ENCODE measurements at places on chromosomes 12 and 14. TPM values are rescaled to one million over a fixed set of nuclear protein-coding genes. Genes with fewer than 3 reads are reported as not detected.

DNA sequence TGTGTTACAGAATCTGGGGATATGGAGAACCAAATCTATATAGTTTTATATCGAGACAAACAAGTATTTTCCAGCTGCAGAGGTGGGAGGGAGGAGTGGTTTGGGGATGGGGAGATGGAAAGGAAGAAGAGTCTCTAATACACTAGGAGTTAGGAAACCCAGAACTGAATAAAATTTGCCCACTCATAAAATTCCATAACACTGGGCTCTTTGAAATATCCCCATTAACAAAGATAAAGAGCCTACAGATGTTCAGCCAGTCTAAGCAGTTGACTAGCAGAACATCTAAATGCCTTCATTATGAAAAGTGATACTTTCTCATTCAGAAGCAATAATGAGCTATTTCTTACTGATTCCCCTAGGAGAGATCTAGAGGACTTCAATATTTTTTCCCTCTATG lies 151.7 kb upstream of the GZMB start:
- no peak for DNase-seq

DNA sequence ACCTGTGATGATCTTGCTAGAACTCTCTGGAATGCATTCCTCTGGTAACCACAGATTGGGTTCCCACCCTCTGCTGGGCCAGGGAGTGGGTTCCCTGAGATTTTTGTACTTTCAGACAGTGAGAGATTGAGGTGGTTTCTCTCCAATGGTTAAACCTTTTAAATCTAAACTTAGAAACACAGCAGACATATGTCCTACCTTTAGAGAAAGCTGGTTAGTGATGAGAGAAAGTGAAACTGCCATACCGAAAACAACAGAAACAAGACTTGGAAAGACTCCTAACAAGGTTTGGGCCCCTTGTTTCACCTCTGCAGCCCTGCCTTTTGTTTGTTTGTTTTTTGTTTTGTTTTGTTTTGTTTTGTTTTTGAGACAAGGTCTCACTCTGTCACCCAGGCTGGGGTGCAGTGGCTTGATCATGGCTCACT lies 9.7 kb upstream of the SGPP1 start:
- no peak for DNase-seq

GRCh38 chr14:101721951-101722661 lies 39.4 kb upstream of the PPP2R5C start:
- peak; percentile 77 for DNase-seq

DNA sequence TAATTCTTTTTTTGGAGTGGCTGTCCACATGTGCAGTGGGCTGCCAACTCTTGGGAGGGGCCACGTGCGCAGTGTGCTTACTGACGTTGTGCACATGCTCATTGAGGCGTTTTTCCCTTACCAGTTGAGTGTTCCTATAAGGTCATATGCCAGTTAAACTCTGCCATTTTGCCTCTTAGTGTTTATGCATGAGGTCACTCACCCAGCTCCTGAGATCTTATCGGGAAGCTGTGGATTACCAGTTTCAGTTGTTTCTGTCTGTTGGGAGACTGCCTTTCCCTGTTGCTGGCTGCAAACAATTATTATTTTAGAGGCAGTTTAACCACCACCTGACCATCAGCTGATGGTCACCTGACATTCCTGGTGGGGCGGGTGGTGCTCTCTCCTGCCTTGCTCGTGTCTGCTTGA lies 16.1 kb upstream of the KIF21A start:
- no peak for DNase-seq

DNA sequence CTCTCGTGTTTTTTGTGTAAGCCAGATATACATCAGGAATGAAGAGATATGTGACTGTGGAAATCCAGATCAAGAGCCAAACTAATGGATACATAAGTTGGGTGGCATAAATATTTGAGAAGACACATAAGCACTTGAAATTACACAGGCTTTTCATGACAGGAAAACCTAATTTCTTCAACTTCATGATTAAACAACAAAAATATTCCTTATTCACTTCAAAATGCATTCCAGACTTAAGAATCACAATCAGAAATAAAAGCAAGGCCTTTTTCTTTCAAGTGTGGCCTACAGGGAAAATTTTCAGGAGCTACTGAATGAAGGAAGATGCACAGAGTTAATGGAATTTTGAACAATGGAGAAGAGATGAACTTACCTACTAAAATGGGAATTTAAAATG lies 515.6 kb downstream of the FOXG1 start:
- DNase-seq, result no peak

DNA sequence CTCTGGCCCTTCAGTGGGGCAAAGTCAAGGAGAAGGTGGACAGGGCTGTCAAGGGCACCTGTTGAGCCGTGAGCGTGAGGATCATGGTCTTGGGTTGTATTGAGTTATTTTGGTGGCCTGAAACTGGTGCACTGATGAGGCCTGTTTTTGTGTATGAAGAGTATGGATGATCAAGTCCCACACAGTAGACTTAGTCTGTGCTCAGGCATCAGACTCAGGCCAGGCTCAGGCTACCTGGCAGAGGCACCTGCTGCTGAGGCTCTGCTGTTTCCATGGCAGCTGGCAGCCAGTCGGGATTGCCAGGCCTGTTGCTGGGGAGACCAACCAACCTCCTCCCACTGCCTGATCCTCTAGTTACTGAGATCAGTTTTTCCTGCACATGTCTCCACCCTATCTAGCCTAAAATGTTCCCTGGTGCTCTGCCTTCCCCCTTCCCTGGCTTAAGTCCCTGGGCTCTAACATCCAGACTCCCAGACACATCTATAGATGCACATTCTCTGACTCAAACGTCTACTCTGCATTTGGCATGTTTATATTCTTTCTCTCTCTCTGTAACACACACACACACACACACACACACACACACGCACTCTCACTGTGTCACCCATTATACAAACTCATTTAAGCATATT lies 5.1 kb downstream of the JPH4 start:
- DNase-seq, result no peak

KRT2 gene
- total RNA-seq, result not detected
